ENCODE measurements at places on chromosomes 6 and 20.
A peak's percentile ranks its signal among the peaks of the same experiment; 100 is the strongest.

- DNase-seq = no peak
These were observed 24.5 kb upstream of the TCP11 start for GRCh38 chr6:35165630-35166071.

- peak; percentile 74 for DNase-seq
These were observed 33.7 kb upstream of the IYD start for GRCh38 chr6:150334790-150335783.

GRCh38 chr6:24214984-24215383 is 89.0 kb downstream of the NRSN1 start:
- DNase-seq = no peak

GRCh38 chr6:4212588-4212987 is 77.2 kb upstream of the ECI2 start:
- DNase-seq = no peak

DNA sequence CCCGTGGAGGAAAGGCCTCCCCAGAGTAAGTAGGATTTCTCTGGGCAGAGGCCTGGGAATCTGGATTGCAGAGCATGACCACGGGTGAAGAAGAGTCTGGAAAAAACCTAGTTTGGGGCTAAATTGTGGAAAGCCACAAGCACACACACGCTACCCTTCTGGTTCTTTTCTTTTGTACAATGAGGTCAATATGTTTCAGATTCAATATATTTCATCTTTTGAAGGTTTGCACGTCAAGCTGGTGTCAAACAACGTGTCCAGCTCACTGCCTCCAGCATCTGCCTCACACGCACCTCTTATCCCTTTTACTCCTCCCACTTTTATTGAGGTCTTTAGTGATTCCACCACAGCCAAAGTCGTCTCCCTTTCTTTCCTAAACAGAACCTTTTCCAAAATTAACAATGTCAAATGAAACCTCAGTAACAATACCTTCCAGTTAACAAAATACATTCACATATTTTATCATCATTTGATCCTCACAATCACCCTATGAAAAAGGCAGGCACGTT is 773 bp upstream of the EPB41L2 start:
- DNase-seq = no peak

DNA sequence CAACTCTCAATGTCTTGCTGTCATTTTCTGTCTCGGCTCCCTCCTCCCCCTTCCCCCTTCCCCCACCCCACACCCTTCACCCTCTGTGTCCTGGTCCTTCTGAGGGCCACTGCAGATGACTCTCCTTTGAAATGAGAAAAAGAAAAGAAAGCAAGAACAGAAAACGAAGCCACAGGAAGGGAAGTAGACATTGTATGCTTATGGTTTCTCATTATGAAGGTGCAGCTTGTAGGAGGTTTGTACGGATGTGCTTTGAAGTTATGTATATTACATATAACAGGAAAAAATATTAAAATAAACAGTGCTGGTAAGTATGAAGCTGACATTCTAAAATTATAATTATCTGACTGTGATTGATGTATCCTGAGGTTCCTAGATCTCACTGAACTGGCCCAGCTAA is 6.3 kb upstream of the AAR2 start:
- DNase-seq = no peak

DNA sequence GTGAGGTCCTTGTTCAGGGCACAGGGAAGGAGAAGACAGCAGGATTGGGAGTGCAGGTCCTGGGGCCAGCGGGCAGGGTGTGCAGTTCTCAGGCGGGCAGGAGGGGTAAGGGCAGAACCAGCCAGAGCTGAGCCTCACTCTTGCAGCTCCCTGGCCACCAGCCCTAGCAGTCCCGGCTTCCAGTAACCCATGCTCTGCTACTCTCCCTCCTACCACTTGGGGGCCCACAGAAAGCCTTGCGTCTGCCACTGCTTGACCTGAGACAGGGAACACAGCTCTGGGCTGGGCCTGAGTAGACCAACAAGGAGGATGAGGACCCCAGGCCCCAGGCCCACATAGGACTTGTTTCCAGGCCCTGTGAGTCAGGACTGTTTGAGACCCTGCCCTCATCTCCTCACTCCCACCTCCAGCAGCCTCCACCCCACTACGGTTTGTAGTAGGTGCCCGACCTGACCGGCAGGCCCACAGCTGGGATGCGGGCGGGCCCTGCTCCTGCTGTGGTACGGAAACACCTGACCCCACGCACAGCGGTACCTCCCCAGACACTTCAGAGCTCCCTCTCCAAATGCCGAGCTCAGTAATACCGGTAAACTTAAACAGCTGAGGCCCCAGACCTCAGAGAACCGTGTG is 39.2 kb downstream of the KCNK5 start:
- DNase-seq = peak; percentile 40

- DNase-seq = no peak
These were observed 48.2 kb downstream of the STX7 start for GRCh38 chr6:132464538-132465256.

DNA sequence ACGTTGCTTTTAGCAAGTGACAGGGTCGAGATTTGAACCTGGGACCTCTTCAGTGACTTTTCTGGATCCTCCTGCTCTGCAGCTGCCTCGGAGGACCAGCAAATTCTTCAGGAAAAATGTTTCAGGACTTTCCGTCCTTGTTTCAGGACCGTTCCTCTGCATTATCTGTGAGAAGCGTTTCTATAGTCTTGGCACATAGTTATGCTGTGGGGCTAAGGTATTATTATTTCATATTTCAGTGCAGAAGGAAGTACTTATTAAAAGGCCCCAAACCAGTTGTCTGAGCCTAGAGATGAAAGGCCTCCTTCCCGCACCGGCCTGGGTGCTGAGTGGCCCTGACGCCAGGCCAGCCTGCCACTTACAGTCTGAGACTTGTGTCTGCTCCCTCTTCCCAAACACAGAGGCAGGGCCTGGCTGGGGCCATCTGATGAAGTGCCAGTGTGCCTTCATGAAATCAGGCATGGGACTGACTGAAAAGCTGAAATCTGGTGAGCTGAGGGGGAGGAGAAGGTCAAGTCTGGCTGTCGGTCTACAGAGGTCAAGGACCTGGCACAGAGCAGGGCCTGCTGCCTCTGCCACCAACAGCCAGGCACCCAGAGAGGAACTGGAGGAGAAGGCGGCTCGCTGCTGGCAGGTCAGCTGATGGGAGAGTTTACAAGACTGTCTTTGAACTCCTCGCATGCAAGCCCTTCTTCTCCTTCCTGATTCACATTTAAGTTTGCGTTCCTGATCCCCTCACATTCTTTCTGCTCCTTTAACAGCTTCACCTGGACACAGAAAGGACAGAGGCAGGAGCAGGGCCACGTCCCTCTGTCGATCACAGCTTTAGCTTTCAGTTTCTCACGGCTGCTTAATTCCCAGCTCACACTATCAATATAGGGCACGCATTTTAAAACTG is 8.9 kb upstream of the QKI start:
- peak; percentile 94 for DNase-seq

DNA sequence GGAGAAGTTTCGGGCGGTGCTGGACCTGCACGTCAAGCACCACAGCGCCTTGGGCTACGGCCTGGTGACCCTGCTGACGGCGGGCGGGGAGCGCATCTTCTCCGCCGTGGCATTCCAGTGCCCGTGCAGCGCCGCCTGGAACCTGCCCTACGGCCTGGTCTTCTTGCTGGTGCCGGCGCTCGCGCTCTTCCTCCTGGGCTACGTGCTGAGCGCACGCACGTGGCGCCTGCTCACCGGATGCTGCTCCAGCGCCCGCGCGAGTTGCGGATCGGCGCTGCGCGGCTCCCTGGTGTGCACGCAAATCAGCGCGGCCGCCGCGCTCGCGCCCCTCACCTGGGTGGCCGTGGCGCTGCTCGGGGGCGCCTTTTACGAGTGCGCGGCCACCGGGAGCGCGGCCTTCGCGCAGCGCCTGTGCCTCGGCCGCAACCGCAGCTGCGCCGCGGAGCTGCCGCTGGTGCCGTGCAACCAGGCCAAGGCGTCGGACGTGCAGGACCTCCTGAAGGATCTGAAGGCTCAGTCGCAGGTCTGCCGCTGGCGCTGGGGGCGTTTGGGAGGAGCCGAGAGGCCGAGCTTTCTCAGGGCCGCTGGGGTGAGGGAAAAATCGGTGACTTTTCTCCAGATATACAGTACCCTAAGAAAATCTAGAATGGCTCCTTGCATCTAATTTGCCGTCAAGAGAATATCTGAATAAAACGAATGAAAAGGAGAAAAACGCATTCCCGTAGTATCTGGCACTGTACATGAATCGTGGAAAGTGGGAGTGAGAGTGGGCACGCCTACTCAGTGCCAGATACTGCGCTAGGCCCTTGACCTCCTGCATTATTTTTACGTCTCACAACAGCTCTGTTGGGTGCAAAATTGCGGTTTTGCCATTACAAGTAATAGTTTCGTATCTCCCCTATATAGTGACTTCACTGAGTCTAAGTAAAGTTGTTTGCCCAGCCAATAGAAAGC is 1.0 kb downstream of the CALHM6 start:
- DNase-seq = no peak

DNA sequence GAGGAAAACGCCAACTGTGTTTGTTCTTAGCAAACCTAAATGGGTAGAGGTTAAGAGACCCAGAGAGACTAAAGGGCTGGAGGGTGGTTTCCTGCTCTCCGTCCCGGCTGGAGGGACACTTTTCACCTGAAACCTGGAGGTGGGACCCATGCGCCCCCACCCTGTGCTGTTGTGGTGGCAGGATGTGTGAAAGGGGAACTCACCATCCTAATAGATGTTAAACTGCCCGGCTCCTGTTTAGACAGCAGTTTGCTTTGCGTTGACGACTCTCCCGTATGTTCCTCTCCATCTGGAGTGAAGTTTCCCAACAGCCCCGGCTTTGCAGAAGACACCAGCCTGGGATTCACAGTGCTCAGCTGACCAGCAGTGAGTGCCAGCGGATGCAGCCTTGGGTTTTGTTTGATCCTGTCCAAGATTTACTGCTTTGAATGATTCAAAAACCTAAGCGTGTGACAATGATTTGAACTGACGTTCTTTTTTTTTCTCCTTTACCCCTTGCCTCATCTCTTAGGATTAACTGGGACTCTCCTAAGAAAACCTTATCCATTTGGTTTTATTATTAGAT is 66.0 kb downstream of the CDH4 start:
- DNase-seq = no peak

DNA sequence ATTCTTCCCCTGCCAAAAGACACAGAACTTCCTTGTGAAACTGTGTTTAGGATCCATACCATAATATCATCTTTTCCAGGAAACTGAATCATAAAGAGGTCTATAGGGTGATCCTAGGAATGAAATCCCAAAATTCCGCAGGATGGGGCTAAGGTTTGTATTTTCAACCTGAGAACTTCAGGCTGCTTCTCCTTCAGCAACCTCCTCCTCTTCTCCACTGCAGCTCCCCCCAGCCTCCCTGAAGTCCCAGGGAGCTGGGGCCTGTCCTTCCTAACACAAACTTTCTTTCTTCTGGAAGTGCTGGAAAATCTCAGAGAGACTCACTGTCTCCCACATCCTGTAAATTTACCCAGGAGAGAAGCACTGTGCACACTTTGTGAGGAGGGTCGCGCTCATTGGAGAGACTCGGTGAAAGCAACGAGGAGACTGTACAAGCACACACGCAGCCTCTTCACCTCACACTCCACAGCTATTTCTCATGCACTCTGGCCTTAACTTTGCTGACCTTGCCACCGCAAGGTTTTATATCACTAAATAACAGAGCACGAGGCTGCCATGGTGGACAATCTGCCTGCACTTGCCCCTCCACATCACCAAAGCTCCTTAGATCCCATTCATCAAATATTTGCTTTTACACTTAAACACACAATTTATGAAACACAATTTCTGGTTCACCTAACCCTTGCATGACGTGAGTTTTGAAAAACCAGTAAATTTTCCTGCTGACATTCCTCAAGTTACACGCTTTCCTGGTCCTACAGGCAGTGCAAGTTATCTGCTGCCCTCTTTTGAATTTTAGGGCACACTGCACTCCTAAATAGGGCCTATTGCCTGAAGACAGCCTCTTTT is 14.3 kb downstream of the ID4 start:
- peak; percentile 76 for DNase-seq

- DNase-seq = no peak
These were observed 2.8 kb downstream of the NKX2-4 start for GRCh38 chr20:21394551-21394950.

DNA sequence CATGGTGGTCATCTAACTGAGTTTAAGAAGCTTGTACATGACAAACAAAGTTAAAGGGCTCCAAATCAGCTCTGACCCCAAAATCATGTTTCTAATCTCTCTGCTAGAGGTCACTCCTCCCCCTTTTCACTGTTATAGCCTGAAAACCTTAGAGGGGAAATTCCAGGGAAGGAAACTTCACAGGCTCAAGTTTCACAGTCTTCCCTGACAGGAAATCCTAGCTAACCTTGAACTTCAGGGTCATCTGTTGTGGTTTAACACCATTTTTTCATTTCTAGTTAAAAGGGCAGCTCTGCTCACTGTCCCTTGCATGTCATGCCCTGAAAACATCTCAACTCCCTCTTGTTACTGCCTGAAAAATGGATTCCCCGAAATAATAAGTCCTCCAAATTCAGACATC is 104.4 kb upstream of the BMP2 start:
- DNase-seq = no peak

GRCh38 chr6:131868836-131869235 is 61.0 kb downstream of the ENPP1 start:
- DNase-seq = no peak

DNA sequence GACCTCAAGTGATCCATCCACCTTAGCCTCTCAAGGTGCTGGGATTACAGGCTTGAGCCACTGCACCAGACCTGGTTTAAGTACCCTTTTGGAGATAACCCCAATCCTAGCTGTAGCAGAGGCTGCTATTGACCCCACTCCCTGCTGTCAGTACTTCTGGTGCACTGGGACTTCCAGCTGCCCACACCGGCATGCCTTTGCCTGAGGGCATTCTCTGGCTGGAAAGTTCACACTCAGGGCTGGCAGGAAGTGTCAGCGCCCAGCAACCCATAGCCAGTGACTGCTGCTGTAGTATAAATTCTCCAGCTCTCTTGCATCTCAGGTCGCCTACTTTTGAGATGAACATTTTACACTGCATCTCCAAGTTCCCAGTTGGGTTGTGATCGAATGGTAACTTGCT is 75.3 kb downstream of the UTRN start:
- DNase-seq = no peak

DNA sequence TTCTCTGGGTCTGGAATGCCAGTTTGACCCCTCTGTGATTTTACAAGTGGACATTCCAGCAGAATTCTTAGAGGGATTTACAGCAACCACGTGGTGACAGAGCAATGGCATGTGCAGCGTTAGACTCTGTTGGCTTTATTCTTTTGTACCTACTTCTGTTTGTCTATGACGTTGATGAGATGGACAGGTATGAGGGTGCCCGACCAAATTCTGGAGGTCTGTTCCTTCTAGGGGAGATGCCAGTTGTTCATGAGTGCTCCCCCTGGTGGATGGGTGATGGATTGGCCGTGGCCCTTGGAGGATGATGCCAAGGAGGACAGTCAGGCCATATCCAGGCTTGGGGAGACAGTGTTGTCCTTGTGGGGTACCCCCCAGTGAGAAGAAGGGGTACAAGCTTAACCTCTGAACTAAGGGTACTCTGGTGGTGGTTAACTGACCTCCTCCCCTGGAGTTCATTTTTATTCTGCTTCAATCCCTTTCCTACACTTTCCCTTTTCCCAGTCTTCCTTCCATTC is 198.6 kb downstream of the DTNBP1 start:
- no peak for DNase-seq

GRCh38 chr6:48429021-48429420 is 318.0 kb upstream of the PTCHD4 start:
- DNase-seq = no peak

- DNase-seq = peak; percentile 4
These were observed 254.9 kb downstream of the ERMARD start for GRCh38 chr6:170006071-170006899.

Data from pons (tissue), 1 donor.